ENCODE measurements at places on chromosomes 7 and 10.
A peak's percentile ranks its signal among the peaks of the same experiment; 100 is the strongest.

GRCh38 chr7:30979027-30979426 is 15.3 kb downstream of the GHRHR start:
- DNase-seq = no peak

DNA sequence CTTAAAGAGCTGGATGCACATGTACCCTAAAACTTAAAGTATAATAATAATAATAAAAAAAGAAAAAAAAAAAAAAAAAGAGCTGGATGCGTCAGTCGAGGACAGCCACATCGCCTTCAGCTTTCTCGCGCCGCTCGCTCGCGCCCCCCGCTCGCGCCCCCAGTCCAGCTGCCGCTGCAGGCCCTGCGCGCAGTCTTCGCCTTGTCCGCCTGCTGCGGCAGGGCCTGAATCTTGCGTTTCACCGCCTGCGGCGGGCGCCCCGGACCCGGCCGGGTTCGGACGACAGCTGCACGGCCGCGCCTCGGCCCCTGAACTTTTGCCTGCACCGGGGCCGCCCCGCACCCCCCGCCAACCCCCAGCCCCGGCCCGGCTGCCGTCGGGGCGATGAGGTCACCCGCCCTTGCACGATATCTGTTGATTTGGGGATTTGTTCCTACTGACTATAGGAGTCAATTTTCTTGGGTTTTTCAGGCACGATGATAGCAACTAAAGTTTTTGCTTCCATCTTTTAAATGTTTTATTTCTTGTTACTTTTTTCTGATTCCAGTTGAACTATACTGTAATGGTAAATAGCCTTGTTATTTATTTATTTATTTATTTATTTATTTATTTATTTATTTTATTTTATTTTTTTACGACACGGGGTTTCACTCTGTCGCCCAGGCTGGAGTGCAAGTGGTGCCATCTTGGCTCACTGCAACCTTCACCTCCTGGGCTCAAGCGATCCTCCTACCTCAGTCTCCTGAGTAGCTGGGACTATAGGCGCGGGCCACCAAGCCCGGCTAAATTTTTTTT is 33.5 kb upstream of the CPN1 start:
- DNase-seq = no peak

GRCh38 chr10:124640538-124641231 is 103.5 kb downstream of the FAM53B start:
- no peak for DNase-seq

GRCh38 chr7:38630720-38631673 is at the start of gene AMPH:
Gene AMPH (minus strand): TSS chr7:38631373. CDS start chr7:38631351, 22 bp downstream.
- no peak for DNase-seq

GRCh38 chr10:78937393-78937792 is 131.4 kb upstream of the ZMIZ1 start:
- DNase-seq = no peak

- no peak for DNase-seq
Measured at GRCh38 chr7:46532571-46532970, 611.5 kb upstream of the IGFBP3 start.

- DNase-seq = no peak
Measured at GRCh38 chr10:72264536-72264935, 9.2 kb upstream of the DDIT4 start.

- DNase-seq = no peak
Measured at GRCh38 chr7:44377134-44377463, 51.7 kb upstream of the CAMK2B start.

GRCh38 chr7:155261031-155261985 is 36.4 kb upstream of the INSIG1 start:
- DNase-seq = no peak

DNA sequence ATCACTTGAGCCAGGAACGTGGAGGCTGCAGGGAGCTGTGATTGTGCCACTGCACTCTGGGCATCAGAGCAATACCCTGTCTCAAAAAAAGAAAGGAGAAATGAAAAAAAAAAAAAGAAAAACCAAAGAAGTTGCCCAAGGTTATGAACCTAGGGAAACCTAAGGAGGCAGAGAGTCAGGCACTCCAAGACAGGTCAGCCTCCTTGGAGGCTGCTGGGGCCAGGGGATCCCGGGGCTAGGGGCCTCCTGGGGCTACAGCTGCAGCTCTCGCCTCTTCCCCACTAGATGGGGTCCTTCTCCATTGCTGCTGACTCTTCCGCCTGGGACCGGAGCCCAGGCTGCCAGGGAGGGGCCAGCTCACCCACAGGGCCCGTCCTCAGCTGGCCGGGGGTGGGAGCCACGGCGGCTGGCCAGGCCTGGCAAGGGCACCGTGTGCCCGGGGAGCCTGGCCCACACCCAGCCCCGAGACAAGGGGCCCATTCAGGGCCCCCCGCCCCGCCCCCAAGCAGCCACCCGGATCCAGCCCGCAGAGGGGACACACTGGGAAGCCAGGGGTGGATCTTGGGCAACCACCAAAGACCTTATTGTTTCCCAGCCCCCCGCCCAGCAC is 1.7 kb upstream of the SPACDR start:
- no peak for DNase-seq

DNA sequence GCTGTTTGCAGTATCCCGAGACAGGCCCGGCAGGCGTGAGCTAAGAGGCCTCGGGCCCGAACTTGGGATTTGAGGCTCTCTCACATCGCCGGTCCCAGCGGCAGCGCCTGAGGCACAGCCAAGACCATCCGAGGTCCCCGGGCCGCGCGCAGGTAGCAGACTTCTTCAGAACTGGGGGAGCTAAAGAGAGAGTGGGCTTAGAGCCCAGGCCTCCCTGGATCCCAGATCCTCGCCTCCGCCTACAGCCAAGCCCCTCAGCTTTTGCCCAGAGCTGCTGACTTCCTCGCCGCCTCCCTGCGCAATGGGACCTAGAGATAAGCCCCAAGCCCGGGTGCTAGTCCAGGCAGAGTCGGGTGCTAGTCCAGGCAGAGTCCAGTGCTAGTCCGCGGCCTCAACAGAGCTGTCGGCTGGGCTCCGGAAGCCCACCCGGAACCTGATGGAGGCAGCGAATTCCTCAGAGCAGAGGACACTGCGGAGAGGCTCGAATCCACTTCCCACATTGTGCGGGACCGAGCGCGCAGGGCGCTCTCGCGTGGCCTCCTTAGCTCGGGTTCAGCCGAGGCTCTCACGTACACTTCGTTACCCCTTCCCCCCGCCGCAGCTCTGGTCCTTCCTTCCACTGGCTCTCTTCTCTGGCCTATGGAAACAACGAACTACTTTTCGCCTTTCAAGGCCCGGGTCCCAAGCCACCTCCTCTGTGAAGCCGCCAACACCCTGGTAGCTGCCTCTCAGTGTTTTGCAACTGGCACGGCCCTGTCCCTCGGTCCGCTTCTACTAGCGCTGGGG is 5.8 kb downstream of the LBX1 start:
- DNase-seq = no peak

- DNase-seq = no peak
Measured at GRCh38 chr10:12703126-12703525, 298.4 kb downstream of the CCDC3 start.

GRCh38 chr7:17146621-17147020 is 151.8 kb upstream of the AHR start:
- no peak for DNase-seq

GRCh38 chr10:107104026-107104652 is 60.4 kb downstream of the SORCS1 start:
- DNase-seq = no peak

- DNase-seq = no peak
Measured at GRCh38 chr10:79028451-79029010, 40.2 kb upstream of the ZMIZ1 start.

GRCh38 chr7:1276626-1277175 is 44.0 kb downstream of the UNCX start:
- DNase-seq = no peak

DNA sequence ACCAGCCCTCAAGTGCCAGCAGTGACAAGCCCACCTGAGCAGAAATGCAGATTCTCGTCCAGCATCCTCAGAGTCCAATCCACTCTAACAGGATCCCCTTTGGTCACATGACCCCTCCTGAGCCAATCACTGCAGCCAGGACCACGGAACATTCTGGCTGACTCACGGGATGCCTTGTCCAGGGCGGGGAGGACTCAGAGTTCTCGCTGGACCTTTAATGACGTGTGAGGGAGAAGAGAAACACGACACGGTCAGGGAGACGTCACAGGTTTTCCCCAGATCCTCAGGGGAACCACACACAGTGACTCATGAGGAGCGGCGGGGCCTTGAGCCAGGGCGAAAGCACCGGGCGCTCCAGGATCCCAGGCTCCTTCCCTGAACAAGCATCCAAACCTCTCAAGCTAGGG is 155.7 kb downstream of the PTPRN2 start:
- no peak for DNase-seq

GRCh38 chr7:118013252-118014010 is 140.2 kb upstream of the CTTNBP2 start:
- no peak for DNase-seq

GRCh38 chr10:127122831-127123230 is 73.6 kb downstream of the INSYN2A start:
- no peak for DNase-seq

GRCh38 chr10:80473096-80473657 is 19.1 kb downstream of the TSPAN14 start:
- DNase-seq = no peak

DNA sequence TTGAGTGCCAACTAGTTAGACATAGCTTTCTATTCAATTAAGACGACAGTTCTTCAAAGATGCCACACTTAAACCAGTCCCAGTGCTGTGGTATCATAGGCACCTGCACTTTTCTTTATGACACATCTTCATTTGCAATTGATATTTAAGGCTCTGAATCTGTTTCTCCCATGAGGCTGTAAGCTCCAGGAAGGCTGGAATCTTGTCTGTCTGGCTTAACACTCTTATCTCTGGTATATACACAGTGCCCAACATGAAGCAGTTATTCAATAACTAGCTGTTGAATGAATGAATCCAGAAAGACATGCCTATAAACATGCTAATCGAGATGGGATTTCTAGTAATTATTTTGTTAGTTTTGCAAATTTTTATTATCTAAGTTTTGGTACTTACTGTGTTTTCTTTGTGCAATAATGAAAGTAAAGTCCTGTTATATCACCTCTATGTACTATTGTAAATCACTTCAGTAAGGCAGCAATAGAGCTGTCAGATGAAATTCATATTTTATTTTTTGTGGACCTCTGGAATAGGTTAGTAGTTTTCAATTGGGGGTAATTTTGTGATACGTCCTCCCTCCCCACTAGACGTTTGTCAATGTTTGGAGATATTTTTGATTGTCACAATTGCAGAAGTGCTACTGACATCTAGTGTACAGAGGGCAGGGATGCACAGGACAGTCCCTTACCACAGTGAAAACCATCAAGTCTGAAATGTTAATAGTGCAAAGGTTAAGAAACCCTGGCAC is 51.3 kb upstream of the STEAP4 start:
- DNase-seq = no peak

- peak; percentile 61 for DNase-seq
Measured at GRCh38 chr10:103416436-103417147, 20.2 kb downstream of the PDCD11 start.

GRCh38 chr10:34954142-34954541 is 136.0 kb downstream of the CUL2 start:
- no peak for DNase-seq

GRCh38 chr7:114413761-114414155 is 857 bp upstream of the FOXP2 start:
- no peak for DNase-seq

- no peak for DNase-seq
Measured at GRCh38 chr7:129497156-129497555, 5.2 kb upstream of the SMKR1 start.

GRCh38 chr10:35813219-35813618 is 171.1 kb upstream of the FZD8 start:
- DNase-seq = no peak

GRCh38 chr7:13910805-13911551 is 78.5 kb downstream of the ETV1 start:
- no peak for DNase-seq

- DNase-seq = no peak
Measured at GRCh38 chr7:41507686-41508268, 195.1 kb downstream of the INHBA start.
